ENCODE measurements at places on chromosomes 12 and 14.

- DNase-seq, result no peak
These were observed 252.2 kb upstream of the FOXN3 start for GRCh38 chr14:89669193-89669592.

GRCh38 chr12:130504110-130504839 lies 166.6 kb downstream of the PIWIL1 start:
- DNase-seq, result no peak

DNA sequence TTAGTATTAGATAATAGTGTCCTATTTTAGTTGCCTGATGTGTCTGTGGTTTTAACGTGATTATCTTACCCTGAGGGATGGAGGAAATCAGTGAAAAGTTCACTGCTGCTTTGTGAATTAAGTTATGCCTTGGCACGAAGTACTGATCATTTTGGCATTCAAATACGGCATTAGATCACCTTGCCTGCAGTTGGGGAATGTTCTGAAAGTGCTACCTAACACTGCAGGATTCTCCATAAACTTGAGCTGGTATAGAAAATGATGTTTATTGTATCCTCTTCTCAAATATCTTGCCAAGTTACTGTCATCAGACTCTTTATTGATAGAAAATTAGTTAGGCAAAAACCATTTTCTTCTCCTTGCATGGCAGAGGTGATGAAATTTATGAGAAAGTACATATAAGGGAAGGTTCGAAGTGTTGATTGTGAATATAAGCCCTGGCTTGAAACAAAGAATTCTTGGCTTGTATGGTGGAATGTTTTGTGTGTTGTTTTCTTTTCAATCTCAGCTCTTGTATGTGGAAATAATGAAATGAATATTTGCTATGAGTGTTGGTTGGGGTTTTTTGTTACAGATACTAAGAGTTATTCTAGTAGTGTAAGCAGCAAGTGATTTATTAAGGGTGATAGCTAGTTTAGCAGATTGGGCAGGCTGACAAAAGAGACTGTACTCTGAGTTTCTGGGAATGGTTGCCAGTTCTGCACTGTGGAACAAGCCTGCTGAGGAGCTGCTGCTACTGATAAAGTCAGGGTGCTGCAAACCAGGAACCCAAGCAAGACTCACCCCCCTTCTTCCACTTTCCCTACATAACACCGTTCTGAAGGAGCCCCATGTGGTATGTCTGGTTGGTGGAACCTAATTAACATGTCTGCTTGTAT lies 448.3 kb downstream of the PCNX1 start:
- DNase-seq, result no peak

- no peak for DNase-seq
These were observed 967.8 kb downstream of the TMEM121 start for GRCh38 chr14:106493962-106494823.

DNA sequence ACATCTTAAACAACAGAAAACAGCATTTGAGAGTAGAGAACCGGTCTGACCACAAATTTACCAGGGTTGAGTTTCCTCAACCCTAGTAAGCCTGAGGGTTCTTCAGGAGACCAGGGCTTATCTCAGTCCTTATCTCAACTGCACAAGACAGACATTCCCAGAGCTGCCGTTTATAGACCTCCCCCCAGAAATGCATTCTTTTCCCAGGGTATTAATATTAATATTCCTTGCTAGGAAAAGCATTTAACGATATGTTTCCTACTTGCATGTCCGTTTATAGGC lies 12.3 kb downstream of the TMEM117 start:
- DNase-seq, result no peak

GRCh38 chr12:109783135-109783964 lies 49.8 kb downstream of the TRPV4 start:
- DNase-seq, result no peak

DNA sequence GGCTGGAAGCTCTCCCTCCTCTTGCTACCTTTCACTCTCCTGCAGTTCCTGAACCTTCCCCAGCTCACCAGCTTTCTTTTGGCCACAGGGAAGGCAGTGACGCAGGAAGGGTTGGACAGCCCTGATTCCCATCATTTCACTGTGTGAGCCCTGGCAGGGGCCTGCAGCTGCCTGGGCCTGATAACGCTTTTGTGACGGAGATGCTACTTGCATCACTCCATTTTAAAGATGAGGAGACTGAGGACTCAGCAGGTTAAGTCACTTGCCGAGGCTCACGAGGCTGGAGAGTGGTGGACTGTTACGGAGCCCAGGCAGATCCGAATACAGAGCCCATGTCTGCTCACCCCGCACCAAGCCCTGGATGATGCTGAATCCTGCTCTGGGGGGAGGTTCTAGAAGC lies 145.3 kb downstream of the RBM19 start:
- DNase-seq, result no peak

- DNase-seq, result no peak
These were observed 1.4 kb upstream of the GSC start for GRCh38 chr14:94771158-94771905.

- DNase-seq, result no peak
These were observed 32.7 kb upstream of the BTBD6 start for GRCh38 chr14:105215602-105216001.

DNA sequence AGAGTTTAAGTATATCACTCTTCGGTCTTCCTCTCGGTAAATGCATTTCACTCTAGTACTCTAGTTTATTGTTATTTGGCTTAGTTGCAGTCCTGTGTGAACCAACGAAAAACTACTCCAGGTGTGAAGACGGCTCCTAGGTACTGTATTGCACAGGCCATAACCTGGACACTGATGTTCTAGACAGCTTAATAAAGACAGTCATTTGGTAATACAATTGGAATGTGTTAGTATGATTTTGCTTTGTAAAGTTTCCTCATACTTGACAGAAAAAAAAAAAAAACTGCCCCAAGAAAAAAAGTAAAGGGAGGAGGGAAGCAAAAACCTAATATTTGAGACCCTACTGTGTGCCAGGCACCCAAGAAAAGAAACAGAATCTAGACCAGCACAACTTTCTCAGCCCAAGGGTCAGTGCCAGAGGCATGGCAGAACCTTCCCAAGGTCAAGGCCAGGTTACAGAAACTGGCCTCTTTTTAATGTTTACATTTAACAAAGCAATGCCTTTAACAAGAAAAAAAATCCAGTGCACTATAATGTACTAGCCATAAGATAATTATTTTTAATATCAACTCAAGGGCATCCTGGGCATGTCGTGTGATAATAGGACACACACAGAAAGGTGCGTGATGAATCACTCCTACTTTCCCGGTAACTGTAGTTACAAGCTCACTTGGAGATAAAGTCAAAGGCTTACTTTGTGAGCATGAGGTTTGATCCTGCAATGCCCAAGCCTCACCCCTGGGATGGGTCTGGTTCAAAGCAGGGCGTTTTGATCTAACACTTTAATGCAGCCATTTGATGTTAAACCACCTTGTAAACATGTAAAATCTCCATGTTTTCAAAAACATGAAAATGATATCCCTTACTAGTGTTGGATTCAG lies 110.6 kb downstream of the BMP4 start:
- DNase-seq, result no peak

GRCh38 chr12:115375186-115375991 lies 691.4 kb upstream of the TBX3 start:
- DNase-seq, result no peak

- DNase-seq, result no peak
These were observed 165.2 kb downstream of the BRMS1L start for GRCh38 chr14:35991356-35991755.

- no peak for DNase-seq
These were observed 1.2 kb upstream of the MED13L start for GRCh38 chr12:116278667-116279066.

DNA sequence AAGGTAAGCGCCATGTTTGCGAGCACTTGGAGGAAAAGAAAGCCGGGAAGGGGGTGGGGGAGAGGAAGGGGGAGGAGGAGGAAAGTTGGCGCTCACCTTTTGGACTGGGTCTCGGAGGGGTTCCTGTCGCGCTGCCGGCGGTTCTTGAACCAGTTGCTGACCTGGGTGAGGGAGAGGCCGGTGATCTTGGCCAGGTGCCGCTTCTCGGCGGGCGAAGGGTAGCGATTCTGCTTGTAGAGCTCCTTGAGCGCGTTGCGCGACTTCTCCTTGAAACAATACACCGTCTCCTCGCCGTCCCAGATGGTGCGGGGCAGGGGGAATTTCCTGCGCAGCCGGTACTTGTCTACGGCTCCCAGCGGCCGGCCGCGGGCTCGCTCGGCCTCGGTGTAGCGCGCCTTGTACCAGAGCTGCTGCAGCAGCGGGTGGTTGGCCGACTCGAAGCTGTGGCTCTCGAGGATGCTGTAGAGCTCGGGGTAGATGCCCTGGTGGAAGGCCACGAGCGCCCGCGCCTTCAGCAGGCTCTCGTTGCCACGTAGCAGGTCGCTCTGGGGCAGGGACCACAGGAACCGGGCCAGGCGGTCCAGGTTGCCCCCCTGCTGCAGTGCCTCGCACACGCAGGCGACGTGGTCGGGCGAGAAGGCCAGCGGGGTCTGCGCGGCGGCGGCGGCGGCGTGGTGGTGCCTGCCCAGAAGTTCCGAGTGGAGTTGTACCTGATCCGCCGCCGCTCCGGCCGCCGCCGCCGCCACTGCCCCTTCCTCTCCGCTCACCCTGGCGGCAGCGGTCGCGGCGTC lies 840 bp downstream of the SIX4 start:
- peak; percentile 44 for DNase-seq

- DNase-seq, result no peak
These were observed 219.4 kb downstream of the LRRK2 start for GRCh38 chr12:40444174-40444573.

- no peak for DNase-seq
These were observed 2.9 kb downstream of the PHLDA1 start for GRCh38 chr12:76028571-76029277.

DNA sequence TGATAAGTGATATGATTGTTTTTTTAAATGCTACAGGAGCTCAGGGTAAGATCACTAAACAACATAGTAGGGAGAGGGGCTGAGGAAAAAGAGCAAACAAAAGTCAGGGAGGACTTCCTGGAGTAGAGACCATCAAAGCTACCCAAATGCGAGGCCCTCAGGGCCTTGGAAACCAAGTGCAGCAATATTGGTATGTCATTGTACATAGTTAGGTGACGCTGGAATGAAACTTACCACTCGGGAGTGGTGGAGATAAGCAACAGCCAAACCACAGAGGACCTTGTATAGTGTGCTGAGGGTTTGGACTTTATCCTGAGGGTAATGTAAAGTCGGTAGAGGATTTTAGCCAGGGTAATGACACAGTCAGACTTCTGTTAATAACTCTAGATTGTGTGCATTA lies 13.8 kb downstream of the KITLG start:
- no peak for DNase-seq
